H54 (cell line): ENCODE measurements at places on chromosomes 7 and 10.

- DNase-seq = no peak
These were observed 132.9 kb upstream of the ANK3 start for GRCh38 chr10:60522617-60523016.

DNA sequence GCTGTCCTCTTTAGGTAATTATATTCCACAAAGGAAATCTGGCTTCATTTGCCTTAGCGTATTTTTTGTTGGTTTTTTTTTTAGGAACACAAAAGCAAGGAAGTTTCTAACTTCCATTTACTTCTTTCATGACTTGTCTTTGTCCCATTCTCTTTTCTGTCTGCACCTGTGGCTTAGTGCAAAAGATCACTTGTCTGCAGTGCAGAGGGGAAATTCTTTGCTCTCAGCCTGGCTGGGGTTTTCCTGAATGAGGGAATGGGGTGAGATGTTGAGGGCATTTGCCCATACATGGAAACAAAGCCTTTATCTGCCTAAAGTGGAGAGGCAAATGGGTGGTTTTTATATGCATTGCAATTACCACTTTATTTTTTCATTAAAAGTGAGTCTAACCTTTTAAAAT is 361.1 kb upstream of the IGFBP3 start:
- no peak for DNase-seq

DNA sequence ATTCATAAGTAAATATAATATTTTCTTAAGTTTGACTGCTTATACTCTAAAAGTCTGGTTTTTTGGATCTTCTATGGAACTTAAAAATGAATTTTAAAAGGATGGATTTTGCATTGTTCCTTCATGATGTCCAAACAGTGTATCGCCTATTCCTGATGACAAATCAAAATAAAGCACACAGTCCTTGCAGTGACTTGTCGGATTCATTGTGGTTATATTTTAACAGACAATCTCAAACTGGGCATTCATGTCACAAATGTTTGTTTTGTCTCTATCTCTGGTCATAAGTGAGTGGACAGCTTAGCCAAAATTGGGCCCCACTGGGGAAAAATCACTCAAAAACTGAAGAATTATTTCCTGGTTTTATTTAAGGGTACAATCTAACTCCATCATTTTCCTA is 74.8 kb downstream of the LMBR1 start:
- DNase-seq = no peak

DNA sequence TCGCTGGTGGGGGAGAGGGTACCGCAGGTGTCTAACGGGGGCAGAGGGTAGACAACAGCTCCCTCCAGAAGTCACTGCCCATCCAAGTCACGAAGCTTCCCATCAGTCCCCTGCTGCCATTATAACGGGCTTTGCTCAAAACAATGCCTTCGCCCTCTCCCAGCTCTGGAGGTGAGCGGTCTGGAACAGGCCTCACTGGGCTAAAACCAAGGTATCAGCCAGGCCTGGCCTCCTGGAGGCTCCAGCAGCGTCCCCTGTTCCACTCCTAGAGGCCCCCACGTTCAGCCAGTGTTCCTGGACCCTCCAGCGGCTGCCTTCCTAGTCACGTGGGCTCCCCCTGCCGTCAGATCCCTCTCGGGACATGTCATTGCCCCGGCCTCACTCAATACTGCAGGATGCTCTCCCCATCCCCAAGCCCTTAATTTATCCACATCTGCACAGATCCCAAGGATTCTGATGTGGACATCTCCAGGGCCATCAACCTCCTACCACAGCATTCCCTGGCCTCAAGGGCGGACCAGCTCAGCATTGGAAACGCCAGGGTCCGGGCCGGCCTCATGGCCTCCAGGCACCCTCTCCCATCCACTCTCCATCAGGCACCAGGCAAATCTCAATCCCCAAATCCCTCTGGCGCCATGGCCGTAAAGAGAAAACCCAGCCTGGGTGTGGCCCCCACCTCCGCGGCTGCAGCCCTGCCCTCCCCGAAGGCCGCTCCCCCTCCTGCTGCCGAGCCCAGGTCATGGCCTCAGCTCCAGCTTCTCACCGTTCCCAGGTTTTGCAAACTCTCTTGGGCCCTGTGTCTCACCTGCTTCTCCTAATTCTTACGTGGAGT is 104.1 kb upstream of the FAM20C start:
- DNase-seq = no peak

DNA sequence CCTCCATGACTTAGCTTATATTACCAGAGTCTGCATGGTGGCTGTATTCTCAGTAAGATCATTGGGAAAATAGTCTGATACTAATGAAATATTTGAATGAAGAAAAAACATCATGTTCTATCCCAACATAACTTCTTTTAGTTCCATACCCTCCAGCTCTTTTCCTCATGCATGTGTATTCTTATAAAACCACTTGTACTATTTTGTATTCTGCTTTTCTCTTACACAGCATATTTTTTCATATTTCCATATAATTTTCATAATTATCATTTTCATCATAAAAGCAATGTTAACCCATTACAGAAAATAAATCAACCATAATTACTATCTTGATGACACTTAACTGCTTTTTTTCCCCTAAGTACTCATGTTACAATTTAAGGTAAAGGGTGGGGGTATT is 371.2 kb upstream of the LRGUK start:
- no peak for DNase-seq

DNA sequence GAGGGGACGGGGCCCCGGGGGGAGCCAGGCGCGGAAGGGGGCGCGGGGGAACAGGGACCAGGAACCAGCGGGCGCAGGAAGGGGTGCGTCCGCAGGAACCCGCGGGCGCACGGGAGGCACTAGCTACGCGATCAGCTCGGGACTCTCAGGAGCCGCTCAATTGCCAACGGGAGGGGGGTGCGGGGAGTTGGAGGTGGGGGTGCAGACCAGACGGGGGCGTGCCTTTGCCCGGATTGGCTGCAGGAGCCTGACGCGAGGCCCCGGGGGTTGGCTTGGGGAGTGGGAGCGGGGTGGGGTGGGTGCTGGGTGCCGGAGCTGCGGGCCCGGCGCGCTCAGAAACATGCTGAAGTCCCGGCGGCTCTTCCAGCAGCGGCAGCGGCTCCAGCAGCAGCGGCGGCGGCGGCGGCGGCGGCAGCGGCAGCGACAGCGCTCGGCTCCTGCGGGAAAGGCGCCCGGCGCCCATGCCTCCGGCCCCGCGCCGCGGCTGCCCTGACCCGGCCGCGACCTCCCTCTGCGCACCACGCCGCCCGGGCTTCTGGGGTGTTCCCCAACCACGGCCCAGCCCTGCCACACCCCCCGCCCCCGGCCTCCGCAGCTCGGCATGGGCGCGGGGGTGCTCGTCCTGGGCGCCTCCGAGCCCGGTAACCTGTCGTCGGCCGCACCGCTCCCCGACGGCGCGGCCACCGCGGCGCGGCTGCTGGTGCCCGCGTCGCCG is at the start of gene ADRB1:
TSS of gene ADRB1 (plus strand) at position 335 of the 715 bp plus-strand sequence. CDS start at position 602, 267 bp downstream.
- peak; percentile 89 for DNase-seq

DNA sequence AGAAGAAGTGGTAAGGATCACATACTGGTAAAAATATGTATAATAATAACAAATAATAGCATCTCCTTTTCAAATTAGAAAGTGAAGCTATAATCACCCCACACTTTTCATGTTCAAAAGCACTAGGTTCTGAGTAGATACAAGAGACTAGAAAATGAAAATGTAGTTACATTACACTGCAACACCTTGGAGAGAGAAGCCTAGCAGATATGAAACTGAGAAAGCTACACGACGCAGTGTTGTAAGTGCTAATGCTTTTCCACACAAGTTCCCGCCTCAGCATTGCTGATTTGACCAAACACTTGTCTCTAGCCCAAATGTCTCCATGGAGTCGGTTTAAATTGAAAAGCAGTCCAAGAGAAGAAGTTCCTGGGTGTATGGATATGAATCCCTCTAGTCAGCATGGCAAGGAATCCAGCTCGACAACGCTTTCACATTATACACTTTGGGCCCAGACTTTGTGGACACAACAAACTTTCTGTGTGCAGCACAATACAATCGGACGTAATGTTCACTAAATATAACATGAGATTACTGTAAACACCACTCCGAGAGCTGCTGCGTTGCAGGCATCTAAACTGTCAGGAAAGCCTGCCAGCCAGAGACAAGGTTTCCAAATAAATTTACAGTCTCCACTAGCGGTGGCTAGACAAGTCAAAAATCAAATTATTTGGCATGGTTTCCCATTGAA is 1.7 kb downstream of the PDE1C start:
- DNase-seq = no peak

DNA sequence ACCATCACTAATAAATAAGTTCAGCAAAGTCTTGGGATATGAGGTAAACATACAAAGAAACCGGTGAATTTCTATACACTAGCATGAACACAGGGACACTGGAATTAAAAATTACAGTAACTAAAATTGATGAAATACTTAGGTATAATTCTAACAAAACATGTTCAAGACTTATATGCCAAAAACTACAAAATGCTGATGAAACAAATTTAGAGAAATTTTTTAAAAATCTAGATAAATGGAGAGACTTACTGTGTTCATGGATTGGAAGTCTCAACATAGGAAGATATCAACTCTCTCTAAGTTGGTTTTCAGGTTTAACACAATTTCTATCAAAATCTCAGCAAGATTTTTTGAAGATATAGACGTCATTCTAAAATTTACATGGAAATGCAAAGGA is 128.8 kb upstream of the RET start:
- no peak for DNase-seq

GRCh38 chr10:61883371-61884025 is 18.0 kb upstream of the ARID5B start:
- no peak for DNase-seq

DNA sequence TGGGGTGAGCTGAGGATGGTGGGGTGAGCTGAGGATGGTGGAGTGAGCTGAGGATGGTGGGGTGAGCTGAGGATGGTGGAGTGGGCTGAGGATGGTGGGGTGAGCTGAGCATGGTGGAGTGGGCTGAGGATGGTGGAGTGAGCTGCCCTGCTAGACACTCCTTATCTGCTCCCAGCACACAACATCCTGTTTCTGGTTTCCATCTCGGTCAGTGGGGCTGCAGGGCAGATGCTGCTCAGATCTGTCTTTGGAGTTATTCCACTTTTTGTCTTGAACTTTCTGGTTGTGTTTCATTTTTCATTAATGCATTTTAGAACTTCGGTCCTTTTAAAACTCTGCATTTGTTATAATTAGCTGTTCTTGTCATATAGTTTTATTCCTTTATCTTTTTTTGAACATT is 67.9 kb upstream of the ANTXRL start:
- no peak for DNase-seq

GRCh38 chr7:8169171-8169570 is 92.8 kb downstream of the ICA1 start:
- no peak for DNase-seq

- no peak for DNase-seq
These were observed 49.3 kb upstream of the SLF2 start for GRCh38 chr10:100863433-100863832.

- no peak for DNase-seq
These were observed 199.7 kb upstream of the FRMD4A start for GRCh38 chr10:14530465-14530864.

DNA sequence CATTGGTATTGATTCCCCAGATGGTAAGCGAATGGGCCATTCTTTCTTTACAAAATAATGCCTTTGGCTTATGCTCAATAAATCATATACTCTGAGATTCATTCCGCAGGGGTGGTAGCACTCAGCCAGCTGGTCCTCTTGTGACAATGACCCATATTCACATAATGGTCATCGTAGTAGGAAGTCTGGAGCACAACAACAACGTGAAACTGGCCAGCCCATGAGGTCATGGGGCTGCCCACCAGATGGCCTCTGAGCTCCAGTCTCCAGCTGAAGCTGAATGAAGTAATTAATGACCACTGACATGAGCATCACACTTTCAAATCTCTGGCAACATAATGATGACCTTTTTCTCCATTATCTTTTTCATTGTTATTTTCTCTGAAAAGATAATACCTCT is 42.3 kb upstream of the SORCS1 start:
- no peak for DNase-seq

GRCh38 chr7:157734676-157735640 is 398.2 kb downstream of the DNAJB6 start:
- DNase-seq = no peak

GRCh38 chr10:114332301-114333192 is 71.8 kb downstream of the AFAP1L2 start:
- no peak for DNase-seq

GRCh38 chr7:124201768-124202349 is 169.0 kb upstream of the TMEM229A start:
- DNase-seq = no peak

- DNase-seq = no peak
These were observed 569.3 kb upstream of the IGFBP3 start for GRCh38 chr7:46490406-46490805.

GRCh38 chr10:126063353-126063791 is 167.0 kb downstream of the FANK1 start:
- no peak for DNase-seq

GRCh38 chr10:124650820-124651401 is 93.3 kb downstream of the FAM53B start:
- DNase-seq = no peak

DNA sequence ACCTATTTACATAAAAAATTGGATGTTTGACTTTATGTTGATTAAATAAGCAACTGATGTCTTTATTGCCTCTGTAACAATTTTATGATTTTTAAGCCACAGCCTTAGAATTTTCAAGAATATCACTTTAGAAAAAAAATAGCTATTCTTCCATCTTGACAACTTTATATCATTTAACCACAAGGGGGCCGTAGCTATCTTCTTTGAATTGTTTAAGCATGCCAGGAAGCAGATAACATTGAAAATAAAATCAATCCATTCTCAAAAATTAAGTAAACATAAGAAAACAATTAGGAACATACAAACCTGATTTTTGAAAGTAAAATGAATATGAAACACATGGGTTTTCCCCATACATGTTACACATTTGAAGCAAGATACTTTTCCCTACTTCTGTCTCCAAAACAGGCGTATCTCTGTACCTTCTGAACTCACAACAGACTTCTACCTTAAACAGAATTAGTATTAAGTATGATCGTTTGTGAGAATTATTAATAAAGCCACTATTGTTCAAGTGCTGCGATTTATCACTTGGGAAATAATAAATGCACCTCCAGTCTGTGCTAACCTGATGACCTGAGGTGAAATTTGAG is 209.0 kb downstream of the CACNA2D1 start:
- DNase-seq = no peak

DNA sequence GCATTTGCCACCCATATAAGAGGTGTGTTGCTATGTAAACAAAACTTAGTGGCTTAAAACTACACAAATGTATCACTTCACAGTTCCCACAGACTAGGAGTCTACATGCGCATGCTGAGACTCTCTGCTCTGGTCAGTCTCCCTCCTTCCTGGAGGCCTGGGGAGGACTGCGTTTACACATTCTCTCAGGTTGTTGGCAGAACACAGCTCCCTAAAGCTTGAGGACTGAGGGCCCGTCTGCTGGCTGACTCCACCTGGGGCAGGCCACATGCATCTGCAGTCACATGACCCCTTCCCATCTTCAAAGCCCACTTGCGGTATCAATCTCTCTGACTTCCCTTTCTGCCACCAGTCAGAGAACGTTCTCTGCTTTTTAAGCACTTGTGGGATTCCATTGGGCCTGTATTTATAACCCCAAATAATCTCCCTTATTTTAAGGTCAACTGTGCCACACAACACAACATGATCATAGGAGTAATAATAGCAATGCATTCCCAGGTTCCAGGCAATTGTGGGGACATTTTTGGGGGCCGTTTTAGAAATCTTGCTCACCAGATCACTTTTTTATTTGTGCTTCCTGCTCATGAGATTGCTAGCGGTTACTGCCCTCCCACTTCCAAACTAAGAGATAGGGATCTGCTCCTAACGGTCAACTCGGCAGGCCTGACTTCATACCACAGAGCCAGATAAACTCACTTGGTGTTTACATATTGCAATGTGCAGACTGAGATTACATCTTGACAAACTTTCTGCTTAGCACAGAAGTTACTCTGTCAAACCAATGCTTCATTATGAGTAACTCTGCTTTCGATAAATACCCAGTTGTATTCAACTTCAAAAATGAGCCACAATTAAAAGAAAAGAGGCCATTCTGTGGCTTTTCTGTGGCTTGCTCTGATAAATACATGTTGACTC is 96.3 kb downstream of the ALOX5 start:
- DNase-seq = no peak
